ENCODE measurements at places on chromosomes 1 and 21.

- DNase-seq: no peak
Measured at GRCh38 chr1:52032124-52032784, 1.4 kb downstream of the KTI12 start.

DNA sequence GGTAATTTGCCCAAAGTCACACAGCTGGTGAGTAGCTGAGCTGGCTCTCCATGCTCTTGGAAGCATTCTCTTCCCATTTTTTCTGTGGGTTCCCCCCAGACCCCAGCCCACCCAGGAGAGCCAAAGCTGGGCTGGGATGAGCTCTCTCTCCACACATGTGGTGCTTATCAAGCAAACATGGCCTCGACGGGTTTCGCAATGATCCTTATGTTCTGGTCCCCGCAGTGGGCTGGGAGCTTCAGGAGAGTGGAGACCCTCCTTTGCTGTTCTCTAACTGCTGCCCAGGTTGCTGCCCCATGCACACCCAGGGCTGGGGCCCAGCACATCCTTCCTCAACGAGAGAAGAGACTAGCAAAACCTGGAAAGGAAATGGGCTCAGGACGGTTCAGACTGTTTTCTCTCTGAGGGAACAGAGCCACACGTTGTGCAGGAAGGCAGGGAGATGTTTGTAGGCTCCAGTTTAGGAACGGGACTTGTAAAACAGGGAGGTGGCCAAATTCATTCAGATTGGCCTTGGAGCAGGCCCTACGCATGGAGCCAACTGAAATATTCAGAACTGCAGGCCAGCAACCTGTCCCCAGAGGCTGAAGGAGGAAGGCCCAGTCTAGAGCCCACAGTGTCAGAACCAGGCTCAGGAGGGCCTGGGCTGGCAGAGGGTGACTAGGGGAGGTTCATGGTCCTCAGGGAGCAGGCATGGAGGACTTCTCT lies 27.2 kb upstream of the CSF1 start:
- no peak for DNase-seq

DNA sequence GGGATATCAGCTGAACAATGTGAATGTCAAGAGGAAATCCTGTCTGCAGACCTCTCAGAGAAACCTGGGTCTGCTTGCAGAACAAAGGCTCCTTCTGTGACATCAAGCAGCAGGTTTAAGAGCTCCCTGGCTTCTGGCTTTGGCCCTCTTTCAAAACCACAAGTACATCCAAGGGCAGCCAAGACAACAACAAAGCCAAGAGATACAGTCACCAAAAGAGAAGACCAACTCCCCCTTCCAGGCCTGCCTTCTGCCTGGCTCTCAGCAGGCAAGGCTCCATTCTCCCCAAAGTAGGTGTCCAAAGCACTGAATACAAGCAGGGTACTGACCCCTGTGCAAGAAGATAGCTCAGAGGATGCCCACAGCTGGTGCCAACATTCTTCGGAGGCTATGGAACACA lies 11.5 kb downstream of the BCAR3 start:
- DNase-seq: no peak

DNA sequence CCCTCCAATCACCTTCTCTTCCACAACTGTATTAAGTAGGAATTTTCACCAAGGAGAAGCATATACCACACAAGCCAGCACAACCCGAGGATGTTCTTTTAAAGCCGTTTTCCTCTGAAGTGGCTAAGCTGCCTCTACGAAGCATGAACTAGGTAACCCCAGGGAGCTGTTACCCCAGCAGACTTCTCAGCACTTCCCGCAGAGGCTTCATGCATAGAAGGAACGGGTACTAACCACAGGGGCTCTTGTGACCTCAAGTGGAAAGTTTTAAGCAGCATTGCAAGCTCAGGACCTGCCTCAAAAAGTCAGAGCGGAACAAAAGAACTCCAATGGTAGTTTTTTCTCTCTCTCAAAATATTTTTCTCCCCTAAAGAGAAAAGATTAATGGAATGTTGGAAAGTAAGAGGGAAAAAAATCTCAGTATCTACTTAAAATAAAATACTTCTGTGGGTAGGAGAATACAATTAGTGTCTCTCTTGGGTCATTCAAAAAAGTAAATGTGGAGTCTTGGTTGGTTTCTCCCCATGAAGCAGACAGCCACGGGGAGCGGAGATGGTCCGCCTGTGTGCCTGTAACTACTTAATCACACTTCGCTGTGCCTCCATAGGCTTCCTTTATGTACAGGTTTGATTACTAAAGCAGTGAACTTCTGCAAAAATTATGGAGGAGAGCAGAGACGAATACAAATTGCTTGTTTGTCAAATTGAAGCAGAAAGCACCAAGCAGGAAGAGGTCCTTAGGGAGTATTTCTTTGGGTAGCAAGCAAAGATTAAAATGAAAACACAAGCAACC lies 40.9 kb downstream of the STX6 start:
- DNase-seq: peak; percentile 12

DNA sequence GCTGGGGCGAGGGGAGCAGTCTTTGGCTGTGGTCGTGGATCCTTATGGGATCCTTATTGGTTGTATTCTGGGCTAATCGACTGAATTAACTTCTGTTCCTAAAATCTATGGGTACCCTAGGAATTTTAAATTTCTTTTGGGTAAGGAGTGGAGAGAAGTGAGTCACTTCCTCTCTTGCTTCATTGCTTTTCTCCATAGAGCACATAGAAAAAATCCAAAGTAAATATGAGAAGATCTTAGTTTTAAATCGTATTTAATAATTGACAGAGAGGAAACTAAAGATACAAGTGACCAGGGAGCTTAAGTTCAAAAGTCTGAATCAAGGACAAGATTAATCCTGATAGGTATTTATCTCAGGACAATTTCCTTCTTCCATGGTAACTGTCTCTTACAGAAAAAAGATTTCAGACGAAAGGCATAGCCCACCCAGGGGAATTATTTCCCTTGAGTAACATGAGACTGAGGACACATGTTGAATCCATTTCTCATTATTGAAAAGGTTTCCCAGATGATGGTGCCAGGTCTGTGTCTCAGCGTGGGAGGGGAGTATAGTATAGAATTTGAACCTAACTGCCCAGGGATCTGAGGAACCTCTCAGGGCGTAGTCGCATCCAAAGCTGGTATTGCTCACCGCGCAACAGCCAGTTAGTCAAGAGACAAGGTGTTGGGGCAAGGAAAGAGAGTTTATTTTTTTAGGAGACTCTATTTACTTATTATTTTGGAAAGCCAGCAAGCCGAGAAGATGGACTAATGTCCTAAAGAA lies 28.7 kb upstream of the FASLG start:
- no peak for DNase-seq

DNA sequence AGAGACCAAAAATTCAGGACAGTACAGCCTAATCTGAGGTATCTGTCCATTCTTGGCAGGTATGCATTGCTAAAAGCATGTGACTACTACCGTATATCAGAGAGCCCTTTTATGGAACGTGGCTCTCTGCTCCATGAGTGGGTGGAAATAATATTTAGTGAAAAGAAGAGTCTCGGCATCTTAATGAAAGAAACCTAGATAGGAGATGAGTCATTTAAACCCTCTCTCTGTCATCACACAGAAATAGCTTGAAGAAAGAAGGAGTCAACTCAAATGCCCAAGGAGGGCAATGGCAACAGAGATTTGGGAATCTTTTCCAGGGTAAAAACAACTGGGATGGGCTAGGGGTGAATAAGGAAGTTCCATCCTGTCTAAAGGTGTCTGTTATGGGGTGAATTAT lies 528.2 kb downstream of the SMYD3 start:
- DNase-seq: no peak

GRCh38 chr1:86289161-86289560 lies 107.0 kb downstream of the ODF2L start:
- DNase-seq: no peak

GRCh38 chr1:202247837-202248795 lies 54.5 kb downstream of the LGR6 start:
- no peak for DNase-seq

- no peak for DNase-seq
Measured at GRCh38 chr21:35724156-35724555, 336.2 kb downstream of the SETD4 start.

GRCh38 chr1:80282536-80282935 lies 1276.0 kb upstream of the ADGRL4 start:
- no peak for DNase-seq

DNA sequence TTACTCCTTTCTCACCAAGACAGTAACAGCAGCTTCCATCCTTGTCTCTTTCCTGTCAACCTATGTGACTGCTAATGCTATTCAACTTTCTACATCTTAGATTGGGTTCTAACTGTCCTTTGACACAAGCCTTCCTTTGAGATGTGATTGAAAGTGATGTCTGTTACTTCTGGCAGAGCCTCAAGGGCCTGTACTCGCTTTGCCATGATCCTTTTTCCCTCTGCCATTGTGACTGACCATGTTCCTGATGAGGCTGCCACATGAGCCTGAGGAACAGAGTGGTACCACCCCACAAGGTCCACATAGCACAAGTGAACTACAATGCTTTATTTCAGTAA lies 138.8 kb upstream of the RAB4A start:
- no peak for DNase-seq

GRCh38 chr1:161691846-161692245 lies 15.2 kb upstream of the FCRLA start:
- DNase-seq: no peak

- DNase-seq: no peak
Measured at GRCh38 chr1:89938171-89939055, 56.5 kb upstream of the ZNF326 start.

DNA sequence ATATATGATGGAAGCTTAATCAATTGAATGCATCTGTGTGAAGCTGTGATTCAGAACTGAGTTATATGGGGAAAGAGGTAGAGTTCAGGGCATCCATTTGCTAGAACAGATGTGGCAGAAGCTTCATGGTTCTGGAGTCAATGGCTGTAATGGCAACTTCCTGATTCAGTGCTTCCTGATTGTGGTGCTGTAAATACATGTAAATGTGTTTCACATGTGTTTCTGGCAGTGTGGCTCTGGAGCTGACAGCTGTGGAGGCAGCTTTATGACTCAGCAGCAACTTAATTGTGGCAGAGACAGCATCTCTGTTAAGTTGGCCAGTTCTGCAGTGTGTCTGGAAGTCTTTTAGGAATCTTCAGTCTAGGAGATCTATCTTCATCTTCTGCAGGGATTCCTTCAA lies 226.6 kb upstream of the ZRANB2 start:
- no peak for DNase-seq

All from stimulated activated CD8-positive, alpha-beta memory T cell treated with anti-CD3 and anti-CD28 coated beads, Interleukin-2, amount 100 ng/mL, for 1 hour (primary cell).